ENCODE measurements at places on chromosomes 6 and 20. TPM values are rescaled to one million over a fixed set of nuclear protein-coding genes. Genes with fewer than 3 reads are reported as not detected.

DNA sequence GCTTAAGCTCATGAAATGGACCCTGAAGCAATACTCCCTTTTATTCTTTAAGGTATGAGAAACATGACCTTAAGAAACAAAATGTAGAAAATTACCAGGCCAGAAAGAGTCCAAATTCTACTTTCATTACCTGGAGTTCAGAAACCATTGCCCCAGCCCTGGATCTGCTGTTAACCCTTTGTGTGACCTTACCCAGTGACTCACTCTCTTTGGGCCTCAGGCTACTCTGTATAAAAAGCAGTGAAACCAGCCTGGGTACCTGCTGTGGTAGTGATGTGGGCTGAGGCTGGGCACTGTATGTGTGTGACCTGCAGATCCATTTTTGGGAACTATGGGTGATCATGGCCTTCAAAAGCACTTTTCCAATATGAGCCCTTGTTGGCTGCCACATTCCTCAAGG, 47.2 kb downstream of the SLC9A8 start:
- H3K4me1 ChIP-seq: peaks cover 2% of the 10 kb centered on the region
- peaks cover 20% of the 10 kb centered on the region for H3K36me3 ChIP-seq
- no peak overlapping the region for H3K4me3 ChIP-seq
- DNase-seq: no peak

DNA sequence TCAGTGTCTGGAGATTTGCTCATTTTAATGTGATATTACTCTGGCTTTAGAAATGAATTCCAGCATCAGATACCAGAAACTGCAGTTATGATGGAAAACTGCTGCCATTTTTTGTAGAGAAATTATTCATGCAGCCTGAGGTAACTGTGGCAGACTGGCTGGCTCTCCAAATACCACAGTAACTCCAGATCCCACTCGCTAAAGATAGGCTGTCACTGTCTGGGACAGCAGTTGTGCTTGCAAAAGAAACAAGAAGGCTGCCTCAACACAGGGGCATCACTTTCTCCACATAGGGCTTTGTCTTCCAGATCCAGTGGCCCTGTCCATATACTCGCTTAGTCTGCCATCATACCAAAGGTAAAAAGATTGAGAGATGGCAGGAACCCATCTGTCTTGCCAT, 52.7 kb downstream of the FAM184A start:
- no peak overlapping the region for H3K4me3 ChIP-seq
- H3K4me1 ChIP-seq: peaks cover 3% of the 10 kb centered on the region
- H3K27me3 ChIP-seq: no peaks in the 10 kb centered on the region

Gene CD83
- 11.9 TPM for total RNA-seq

DNA sequence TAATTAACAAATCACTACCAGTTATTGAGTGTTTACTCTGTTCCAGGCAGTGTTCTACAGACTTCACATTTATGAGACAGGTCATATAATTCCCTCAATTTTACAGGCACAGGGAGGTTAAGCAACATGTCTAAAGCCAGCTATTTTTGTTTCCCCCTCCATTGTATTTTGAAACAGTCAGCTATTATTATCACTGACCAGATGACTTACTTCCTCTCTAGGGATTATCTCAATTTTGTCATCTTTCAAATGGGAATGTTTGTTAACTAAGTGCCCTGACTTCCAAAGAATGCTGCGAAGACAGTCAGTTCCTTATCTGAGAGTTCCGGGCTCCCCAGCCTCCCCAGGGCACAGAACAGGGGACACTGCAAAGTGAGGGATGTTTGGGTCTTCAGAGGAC, 5.6 kb upstream of the CNPY3 start:
- peaks cover 5% of the 10 kb centered on the region for H3K4me1 ChIP-seq
- DNase-seq: no peak
- no peak overlapping the region for H3K27ac ChIP-seq
- H3K27me3 ChIP-seq: no peaks in the 10 kb centered on the region
- H3K36me3 ChIP-seq: peaks cover 3% of the 10 kb centered on the region
- no peak overlapping the region for H3K4me3 ChIP-seq

DNA sequence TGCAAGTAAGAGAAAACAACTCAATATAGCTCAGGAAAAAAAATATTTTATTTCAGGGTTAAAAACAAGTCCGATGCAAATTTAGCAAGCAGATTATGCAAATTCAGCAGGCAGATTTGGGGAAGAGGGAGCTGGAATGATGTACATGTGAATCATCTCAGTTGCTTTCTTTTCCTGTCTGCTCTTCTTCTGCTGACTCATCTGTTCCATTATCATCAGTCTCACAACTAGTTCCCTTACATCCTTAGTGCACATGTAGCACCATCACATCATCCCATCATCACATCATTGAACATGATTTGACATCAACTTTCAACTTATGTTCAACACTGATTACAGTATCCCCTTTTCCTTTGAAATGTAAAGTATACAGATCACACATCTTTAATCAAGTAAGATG, 11.5 kb upstream of the DEFB113 start:
- no peak overlapping the region for H3K27ac ChIP-seq
- peaks cover 6% of the 10 kb centered on the region for H3K4me1 ChIP-seq

Gene SLC13A3
- total RNA-seq: not detected

- no peak overlapping the region for H3K4me3 ChIP-seq
- no peak overlapping the region for H3K27ac ChIP-seq
- H3K27me3 ChIP-seq: no peaks in the 10 kb centered on the region
- H3K4me1 ChIP-seq: peaks cover 32% of the 10 kb centered on the region
Measured at GRCh38 chr20:32329817-32330554, 28.1 kb upstream of the ASXL1 start.

- no peak overlapping the region for H3K27ac ChIP-seq
- no peaks in the 10 kb centered on the region for H3K36me3 ChIP-seq
- H3K27me3 ChIP-seq: no peaks in the 10 kb centered on the region
- no peaks in the 10 kb centered on the region for H3K4me1 ChIP-seq
Measured at GRCh38 chr6:168058691-168059551, 20.1 kb downstream of the FRMD1 start.

GRCh38 chr6:161169696-161170095, 104.2 kb downstream of the AGPAT4 start:
- no peak overlapping the region for H3K4me3 ChIP-seq
- no peaks in the 10 kb centered on the region for H3K27me3 ChIP-seq
- H3K4me1 ChIP-seq: no peaks in the 10 kb centered on the region
- DNase-seq: no peak
- no peaks in the 10 kb centered on the region for H3K36me3 ChIP-seq

GRCh38 chr6:33248643-33248931, 23.1 kb downstream of the VPS52 start:
- no peak for DNase-seq
- peaks cover 21% of the 10 kb centered on the region for H3K36me3 ChIP-seq
- H3K27ac ChIP-seq: peak overlapping the region; percentile 93
- H3K4me1 ChIP-seq: peaks cover 37% of the 10 kb centered on the region
- no peaks in the 10 kb centered on the region for H3K27me3 ChIP-seq
- H3K4me3 ChIP-seq: peak overlapping the region; percentile 90

Gene ANKRD66
- total RNA-seq: not detected

Gene FAM162B
- not detected for total RNA-seq

Gene SH3BGRL2
- total RNA-seq: 0.76 TPM

DNA sequence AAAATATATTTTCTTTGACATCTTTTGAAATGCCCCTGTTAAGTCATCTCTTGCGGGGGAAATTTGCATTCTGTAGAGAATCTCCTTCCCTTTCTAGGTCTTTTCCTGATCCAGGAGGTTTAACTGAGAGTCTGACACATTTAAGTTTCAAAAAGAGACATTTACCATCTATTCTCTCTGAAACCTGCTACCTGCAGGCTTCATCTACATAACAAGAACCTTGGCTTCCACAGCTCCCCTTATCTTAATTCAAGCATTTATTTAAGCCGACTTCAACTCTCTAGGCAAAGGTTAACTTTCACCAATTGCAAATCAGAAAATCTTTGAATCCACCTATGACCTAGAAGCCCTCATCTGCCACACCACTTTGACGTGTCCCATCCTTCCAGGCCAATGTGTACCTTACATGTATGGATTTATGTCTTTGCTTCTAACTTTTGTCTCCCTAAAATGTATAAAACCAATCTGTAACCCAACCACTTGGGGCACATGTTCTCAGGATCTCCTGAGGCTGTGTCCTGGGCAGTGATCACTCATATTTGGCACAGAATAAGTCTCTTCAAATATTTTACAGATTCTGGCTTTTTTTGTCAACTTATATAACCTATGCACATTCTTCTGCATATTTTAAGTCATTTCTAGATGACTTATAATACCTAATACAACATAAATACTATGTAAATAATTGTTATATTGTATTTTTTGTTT, 666.7 kb downstream of the UTRN start:
- no peak for DNase-seq
- no peak overlapping the region for H3K27ac ChIP-seq
- H3K27me3 ChIP-seq: no peaks in the 10 kb centered on the region
- H3K4me3 ChIP-seq: no peak overlapping the region
- no peaks in the 10 kb centered on the region for H3K36me3 ChIP-seq

GRCh38 chr6:168442646-168443045, 1.7 kb downstream of the SMOC2 start:
- H3K4me1 ChIP-seq: no peaks in the 10 kb centered on the region
- DNase-seq: no peak
- H3K4me3 ChIP-seq: no peak overlapping the region
- no peak overlapping the region for H3K27ac ChIP-seq
- peaks cover 57% of the 10 kb centered on the region for H3K27me3 ChIP-seq
- H3K36me3 ChIP-seq: no peaks in the 10 kb centered on the region

DNA sequence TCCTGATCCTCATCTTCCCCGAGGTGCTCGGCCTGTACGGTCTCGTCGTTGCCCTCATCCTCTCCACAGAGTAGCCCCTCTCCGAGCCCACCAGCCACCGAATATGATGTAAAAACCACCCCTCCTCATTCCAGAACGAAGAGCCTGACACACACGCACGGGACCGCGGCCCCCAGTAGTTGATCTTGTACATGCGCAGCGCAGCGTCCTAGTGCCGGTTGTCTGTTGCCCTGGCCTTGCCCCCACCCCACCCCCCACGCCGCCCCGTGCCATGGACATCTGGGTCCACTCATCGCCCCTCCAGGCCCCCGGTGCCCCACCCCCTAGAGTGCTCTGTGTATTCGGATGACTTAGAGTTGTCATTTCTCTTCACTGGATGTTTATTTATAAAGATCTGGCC, 5.2 kb upstream of the PRPH2 start:
- no peaks in the 10 kb centered on the region for H3K36me3 ChIP-seq
- H3K4me1 ChIP-seq: peaks cover 15% of the 10 kb centered on the region
- H3K27ac ChIP-seq: no peak overlapping the region
- peak overlapping the region; percentile 59 for H3K4me3 ChIP-seq
- DNase-seq: no peak
- H3K27me3 ChIP-seq: no peaks in the 10 kb centered on the region

DNA sequence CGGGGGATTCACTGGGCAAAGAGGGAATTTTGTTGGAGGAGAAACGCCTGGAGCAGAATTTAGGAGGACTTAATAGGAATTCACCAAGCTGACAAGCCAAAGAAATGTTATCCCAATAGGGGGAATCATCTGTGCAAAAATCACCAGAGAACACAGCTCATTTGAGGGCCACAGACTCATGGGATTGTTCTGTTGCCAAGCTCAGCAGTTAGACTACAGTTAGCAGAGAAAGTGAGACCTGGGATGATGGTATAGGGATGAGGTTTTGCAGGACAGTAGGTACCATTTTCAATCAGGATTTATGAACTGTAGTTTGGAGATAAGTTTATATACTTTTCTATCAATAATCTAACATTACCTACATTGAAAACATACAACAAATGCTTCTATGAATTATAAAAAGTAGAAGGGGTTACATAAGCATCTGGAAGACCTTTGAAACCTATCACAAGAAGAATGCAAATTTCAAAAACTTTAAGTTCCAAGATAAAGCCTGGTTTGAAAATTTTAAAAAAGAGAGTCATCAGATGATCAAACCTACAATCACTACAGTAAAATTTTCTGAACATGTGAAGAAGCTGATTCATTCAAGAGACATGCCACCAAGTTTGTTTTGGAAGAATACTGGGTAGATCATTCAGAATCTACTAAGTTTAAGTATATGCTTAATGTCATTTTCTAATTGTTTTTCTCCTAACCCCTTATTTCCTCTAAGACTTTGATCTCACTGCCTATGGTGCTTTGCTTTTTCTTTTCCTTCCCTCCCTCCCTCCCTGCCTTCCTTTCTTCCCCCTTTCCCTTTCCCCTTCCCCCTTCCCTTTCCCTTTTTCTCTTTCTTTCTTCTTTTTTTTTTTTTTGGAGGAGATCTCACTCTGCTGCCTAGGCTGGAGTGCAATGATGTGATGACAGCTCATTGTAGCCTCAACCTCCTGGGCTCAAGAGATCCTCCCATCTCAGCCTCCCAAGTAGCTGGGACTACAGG, 81.5 kb downstream of the KIF13A start:
- no peak for DNase-seq
- peaks cover 23% of the 10 kb centered on the region for H3K27me3 ChIP-seq
- H3K4me1 ChIP-seq: no peaks in the 10 kb centered on the region
- no peak overlapping the region for H3K4me3 ChIP-seq
- H3K27ac ChIP-seq: no peak overlapping the region
- no peaks in the 10 kb centered on the region for H3K36me3 ChIP-seq

- H3K4me3 ChIP-seq: peak overlapping the region; percentile 71
- H3K36me3 ChIP-seq: peaks cover 7% of the 10 kb centered on the region
- peak; percentile 42 for DNase-seq
- H3K4me1 ChIP-seq: peaks cover 86% of the 10 kb centered on the region
Measured at GRCh38 chr6:90187437-90188121, 109.1 kb downstream of the BACH2 start.

DNA sequence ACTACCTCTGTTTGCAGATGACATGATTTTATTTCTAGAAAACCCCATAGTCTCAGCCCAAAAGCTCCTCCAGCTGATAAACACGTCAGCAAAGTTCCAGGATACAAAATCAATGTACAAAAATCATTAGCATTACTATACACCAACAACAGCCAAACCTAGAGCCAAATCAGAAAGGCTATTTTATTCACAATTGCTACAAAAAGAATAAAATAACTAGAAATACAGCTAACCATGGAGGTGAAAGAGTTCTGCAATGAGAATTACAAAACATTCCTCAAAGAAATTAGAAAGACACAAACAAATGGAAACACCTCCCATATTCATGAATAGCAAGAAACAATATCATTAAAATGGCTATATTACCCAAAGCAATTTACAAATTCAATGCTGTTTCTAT, 65.6 kb upstream of the HTR1E start:
- no peak for DNase-seq
- H3K27ac ChIP-seq: no peak overlapping the region
- no peak overlapping the region for H3K4me3 ChIP-seq
- peaks cover 1% of the 10 kb centered on the region for H3K36me3 ChIP-seq
- no peaks in the 10 kb centered on the region for H3K27me3 ChIP-seq

DNA sequence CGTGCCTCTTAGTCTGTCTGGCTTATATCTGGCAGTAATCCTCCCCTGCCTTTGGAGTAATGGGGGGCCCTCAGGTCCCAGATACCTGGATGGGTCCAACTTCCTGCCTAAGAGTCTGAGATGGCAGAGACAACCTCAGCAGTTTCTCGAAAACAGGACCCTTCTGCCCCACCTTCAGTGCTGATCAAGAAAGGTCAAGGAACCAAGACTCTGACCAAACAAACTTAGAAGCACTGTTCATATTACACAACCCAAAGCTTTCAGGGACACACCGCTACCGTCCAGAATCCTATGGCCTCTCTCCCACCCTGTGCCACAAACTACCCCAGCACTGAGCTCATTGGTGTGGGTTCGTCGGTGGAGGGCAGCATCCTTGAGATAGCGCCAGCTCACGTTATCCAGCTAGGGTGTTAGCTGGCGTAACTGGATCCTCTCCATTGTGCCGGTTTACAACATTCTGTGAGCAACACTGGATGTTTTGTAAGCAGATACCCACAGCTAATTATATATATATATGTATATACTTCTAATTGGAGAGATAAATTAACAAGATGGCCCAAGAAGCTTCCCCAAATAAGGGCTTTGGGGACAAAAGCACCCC, 7.6 kb upstream of the TMC2 start:
- peaks cover 11% of the 10 kb centered on the region for H3K4me1 ChIP-seq
- no peak for DNase-seq
- H3K4me3 ChIP-seq: no peak overlapping the region
- no peaks in the 10 kb centered on the region for H3K27me3 ChIP-seq
- no peaks in the 10 kb centered on the region for H3K36me3 ChIP-seq

Measured in activated naive CD4-positive, alpha-beta T cell treated with anti-CD3 and anti-CD28 coated beads for 36 hours (primary cell).